CD4-positive, alpha-beta T cell treated with Interleukin-2 at 100 ng/mL for 4 hours (primary cell): ENCODE measurements at places on chromosomes 16 and 17.
A peak's percentile ranks its signal among the peaks of the same experiment; 100 is the strongest.

DNA sequence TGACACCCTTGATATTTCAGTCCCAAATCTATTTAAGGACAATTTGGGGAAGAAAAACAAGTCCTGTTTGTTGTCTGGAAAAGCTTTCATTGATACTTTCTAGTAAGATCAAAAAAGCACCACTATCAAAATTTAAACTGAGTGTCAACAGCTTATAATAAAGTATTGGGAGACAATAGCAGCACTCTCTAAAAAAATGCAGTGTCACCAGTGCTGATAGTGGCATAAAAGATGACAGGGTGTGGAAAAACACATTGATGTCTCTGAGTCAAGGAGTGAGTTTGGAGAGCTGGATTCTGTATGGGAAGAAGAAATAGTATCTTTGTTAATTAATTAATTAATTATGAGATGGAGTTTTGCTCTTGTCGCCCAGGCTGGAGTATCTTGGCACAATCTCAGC is 8.3 kb upstream of the TOM1L1 start:
- DNase-seq = no peak

- DNase-seq = no peak
These were observed 116.5 kb downstream of the PARN start for GRCh38 chr16:14513389-14514107.

DNA sequence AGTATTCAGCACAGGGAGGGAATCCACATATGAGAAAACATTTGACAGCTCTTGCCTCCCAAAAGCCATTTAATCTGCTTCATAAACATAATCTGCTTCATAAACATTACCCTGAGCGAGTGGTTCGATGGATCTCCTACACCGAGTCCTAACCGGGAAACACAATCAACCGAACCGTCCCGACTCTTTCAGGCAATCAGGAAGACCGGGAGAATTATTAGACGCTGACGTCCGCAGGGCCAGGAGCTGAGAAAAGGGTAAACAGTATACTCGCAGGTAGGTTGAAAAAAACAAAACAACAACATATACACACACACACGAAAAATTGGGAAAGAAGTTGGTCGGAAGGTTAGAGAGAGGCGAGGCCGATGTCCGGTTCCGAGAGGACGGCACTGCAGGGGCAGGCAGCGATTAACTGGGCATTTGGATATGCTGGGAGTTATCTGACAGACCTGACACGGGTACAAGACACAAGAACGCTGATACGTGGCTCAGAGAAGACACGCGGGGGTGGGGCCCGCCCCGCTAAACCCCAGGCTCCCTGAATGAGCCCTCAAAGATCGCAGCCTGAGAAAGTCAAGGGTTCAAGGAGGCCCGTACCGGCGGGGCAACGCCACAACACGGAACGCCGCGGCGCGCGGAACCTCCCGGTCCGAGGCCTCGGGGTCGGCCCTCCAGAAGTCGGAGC is 585 bp downstream of the AP1G1 start:
- DNase-seq = peak; percentile 40

GRCh38 chr17:50569592-50569991 is 9.1 kb downstream of the CACNA1G start:
- no peak for DNase-seq

GRCh38 chr17:70378076-70378475 is 208.7 kb downstream of the KCNJ2 start:
- DNase-seq = no peak

GRCh38 chr17:77248216-77249114 is 107.7 kb downstream of the SEC14L1 start:
- DNase-seq = no peak

DNA sequence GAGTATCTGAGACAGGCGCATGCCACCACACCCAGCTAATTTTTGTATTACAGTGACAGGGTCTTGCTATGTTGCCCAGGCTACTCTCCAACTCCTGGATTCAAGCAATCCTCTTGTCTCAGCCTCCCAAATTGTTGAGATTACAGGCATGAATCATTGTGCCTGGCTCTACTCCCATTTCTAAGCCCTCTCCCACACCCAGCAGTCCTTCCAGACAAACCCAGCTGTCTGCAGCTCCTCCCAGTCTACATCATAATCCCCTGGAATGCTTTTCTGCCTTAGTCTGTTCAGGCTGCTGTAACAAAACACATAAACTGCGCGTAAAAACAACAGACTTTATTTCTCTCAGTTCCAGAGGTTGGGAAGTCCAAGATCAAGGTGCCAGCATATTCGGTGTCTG is 144.5 kb downstream of the GRIN2A start:
- no peak for DNase-seq

DNA sequence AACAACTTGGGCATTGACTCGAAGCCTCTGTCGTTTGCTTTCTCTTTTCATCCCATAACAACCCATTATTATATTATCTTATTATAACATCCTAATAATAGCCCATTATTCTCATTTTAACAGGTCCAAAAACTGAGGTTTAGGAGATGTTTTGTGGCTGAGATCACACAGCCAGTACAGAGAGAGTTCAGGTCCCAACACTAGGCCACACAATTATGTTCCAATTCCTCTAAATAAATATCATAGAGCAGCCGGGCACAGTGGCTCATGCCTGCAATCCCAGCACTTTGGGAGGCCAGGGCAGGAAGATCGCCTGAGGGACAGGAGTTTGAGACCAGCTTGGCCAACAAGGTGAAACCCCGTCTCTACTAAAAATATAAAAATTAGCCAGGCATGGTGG is 40.3 kb upstream of the KIFC3 start:
- no peak for DNase-seq

GRCh38 chr17:16911141-16911937 is 60.6 kb downstream of the TNFRSF13B start:
- DNase-seq = peak; percentile 6

DNA sequence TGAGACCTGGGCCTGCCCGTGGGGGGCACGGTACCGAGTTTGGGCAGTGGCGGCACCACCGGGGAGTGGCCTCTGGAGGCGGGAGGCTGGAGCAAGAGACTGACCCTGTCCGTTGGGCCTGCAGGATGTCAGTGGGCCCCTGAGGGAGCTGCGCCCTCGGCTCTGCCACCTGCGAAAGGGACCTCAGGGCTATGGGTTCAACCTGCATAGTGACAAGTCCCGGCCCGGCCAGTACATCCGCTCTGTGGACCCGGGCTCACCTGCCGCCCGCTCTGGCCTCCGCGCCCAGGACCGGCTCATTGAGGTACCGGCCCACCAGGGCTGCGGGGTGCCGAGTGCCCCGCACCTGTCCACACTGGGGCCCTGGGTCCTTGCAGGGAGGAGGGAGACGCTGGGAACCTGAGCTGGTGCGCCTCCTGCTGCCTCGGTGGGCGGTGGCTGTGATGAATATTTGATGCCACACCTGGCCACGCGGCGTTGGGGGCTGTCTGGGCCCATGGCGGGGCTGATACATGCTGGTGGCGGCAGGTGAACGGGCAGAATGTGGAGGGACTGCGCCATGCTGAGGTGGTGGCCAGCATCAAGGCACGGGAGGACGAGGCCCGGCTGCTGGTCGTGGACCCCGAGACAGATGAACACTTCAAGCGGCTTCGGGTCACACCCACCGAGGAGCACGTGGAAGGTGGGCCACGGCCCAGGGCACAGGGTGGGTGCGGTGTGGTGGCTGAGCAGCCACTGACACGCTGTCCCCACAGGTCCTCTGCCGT is 9.7 kb downstream of the NHERF2 start:
- DNase-seq = no peak

GRCh38 chr17:40473573-40474365 is 27.7 kb downstream of the TNS4 start:
- no peak for DNase-seq

DNA sequence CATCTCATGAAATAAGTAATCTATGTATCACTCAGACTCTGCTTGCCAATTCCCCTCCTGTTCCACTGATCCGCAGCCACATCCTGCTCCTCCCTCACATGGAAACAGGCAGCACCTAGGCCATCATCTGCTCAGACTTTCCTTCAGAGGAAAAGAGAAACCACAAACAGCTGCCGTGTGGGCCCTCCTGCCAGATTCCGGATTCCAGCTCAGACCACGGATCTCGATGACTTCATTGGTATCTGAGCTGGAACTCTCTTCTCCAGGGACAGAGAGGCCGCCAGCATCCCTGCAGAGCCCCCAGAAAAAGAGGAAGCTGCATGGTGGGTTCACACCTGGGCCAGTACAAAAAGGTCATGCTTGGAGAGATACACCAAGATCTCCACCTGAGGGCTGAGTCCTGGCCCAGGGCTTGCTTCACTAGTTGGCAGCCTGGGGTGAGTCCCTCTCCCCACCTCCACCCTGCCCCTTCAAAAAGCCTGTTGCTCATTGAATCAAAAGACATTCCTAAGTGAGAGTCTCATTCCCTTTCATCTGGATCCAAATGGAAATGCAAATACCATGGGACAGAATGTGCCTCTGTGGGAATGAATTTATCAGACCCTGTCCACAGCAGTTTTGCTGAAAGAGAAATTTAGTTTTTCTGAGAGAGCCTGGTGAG is 47.2 kb downstream of the HOXB1 start:
- DNase-seq = no peak
